SW480 (cell line): ENCODE measurements at places on chromosomes 7 and 10.
A peak's percentile ranks its signal among the peaks of the same experiment; 100 is the strongest.

DNA sequence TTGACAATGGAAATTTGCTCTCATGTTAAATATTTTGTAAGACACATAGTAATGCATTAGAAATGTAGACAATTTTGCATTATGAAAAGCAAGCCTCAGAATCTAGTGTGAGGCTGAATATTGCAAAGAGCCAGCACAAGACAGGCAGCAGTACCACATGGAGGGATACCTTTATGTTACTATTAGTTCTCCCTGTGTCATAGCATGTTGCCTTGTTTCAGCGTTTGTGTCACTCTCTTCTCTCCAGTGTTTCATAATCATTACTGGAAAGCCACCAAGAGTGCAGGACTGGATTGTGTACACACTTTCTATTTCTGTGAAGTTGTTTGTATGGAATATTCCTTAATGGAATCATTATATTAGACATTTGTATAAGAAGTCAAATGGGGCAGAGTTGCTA is 8.5 kb downstream of the AHR start:
- DNase-seq, result no peak

DNA sequence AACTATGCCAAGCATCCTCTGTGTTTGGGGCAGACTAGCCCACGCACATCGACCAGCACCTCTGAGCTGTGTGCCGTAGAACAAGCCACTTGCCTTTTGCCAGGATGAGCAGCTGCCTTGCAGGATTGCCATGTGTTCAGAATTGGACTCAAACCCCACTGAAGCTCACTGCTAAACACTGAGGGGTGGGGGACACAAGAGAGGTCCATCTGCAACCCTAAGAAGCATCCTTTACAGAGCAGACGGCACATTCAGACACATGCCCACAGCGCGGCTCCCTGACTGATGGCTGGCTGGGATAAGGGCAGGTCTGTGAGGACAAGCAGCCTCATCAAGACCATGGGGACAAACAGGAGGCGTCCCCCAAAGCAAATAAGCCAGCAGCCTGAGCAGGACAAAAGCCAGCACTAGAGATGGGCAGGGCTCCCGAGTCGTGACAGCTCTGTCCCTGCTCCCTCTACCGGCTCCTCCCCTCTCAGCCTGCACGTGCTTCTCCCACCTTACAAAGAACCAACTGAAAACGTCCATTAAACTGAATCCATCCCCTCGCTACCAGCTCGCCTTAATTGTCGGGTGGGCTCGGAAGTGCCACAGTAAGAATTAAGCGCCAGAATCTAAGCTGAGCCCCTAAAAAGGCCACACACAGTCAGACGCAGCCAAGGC is 114.2 kb downstream of the PRKAG2 start:
- no peak for DNase-seq

DNA sequence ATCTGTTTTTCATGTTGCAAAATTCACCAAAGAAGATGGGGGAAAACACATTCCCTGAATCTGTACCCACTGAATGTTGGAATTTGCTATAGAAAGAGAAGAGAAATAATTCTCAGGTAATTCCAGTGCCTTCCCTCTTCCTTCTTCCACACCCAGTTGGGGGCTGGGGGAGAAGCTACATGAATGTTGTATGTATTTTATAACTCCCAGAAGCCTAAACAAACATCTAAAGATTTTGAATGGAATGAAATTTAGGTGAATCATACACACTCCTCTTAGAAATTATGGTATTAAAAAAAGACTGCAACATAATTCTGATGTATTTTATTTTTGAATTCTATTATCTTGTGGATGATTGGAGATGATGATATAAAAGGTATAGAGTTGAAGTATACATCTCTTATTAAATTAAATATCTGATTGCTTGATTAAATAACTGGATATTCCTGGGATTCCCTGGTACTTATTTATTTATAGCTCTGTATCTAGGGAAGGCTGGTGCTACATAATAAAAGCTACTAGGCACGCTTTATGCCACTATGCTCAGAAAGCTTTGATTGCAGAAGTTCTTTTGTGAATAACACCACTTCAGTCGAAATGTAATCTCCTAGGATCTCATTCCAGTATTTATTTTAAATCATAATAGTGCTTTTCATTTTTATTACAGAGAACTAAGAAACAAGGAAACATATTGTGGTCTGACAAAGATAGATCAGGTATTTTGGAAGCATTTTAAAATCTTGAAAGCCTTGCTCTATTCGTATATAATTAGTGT is 98.5 kb downstream of the MCU start:
- DNase-seq, result no peak

DNA sequence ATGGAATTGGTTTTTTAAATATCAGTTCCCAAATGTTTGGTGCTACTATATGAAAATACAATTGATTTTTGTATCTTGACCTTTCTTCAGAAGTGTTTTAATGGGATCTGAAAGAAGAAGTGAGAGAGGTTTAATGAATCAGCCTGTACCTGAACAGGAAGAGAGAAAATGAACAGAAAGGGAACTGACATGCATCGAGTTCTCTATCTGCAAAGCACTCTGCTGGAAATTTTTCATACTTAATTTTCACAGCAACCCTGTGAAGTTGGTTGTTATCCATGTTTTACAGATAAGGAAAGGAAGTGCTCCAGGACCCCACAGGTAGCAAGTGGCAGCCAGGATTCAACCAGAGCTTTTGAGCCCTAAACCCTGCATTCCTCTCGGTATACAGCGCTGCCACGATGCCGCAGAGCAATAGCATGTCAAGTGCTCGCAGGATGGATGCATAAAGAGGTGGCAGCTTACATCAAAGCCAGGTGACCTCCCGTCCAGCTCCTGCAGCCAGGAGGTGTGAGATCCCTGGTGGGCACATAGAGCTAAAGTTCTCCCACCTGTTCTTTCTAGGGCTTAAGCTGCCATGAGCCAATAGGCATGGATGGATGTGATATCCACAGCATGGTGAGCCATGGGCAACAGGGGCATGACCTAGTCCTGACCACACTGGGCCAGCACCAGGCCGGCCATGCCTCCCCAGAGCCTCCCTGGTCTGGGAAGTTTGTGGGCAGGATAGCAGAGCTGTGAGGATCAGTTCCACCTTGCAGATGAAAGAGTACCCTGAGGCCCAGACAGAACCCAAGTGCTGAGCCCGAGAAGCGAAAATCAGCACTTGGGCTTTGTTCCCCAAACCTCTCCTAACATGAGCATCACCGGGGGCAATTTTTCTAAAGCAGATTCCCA is 57.2 kb downstream of the CALML3 start:
- no peak for DNase-seq

DNA sequence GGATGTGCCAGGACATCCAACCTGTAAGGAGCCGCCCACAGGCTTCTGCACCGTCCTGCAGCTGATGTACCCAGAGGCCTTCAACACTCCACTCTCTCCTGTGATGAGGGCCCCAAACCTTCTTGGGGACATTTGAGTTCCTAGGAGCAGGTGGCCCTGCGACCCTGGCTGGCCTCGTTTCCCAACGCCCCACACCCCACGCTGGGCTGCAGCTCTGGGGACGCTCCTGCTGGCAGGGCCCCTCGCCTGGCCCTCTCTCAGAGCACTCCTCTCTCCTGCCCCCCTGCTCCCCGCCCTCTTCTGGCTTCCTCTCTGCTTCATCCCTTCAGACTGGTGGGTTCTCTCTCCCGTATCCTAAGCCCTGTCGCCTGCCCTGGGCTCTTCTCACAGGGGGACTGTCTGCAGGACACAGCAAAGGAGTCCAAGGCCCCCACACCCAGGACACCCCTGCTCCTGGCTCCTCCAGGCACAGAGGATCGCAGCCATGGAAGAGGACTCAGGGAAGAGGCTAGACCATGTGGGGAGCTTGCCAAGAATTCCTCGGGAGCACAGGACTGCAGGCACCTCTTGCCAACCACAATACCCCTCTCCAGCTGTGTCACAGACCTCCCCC is 541.4 kb downstream of the TCERG1L start:
- no peak for DNase-seq

DNA sequence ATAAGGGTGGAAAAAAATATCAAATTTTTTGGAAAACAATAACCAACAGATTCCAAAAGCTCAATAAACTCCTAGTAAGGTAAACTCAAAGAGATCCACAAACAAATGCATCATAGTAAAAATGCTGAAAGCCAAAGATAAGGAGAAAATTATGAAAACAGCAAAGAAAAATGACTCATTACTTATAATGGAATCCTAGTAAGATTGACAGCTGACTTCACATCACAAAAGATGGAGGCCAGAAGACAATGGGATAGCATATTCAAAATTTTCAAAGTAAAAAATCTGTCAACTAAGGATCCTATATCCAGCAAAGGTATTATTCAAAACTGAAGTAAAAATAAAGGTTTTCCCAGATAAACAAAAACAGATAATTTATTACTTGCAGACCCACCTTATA is 183.4 kb upstream of the VIPR2 start:
- peak; percentile 9 for DNase-seq

GRCh38 chr7:11896663-11897062 is 64.7 kb upstream of the THSD7A start:
- DNase-seq, result no peak

GRCh38 chr7:156192921-156193320 is 380.7 kb upstream of the SHH start:
- peak; percentile 10 for DNase-seq

DNA sequence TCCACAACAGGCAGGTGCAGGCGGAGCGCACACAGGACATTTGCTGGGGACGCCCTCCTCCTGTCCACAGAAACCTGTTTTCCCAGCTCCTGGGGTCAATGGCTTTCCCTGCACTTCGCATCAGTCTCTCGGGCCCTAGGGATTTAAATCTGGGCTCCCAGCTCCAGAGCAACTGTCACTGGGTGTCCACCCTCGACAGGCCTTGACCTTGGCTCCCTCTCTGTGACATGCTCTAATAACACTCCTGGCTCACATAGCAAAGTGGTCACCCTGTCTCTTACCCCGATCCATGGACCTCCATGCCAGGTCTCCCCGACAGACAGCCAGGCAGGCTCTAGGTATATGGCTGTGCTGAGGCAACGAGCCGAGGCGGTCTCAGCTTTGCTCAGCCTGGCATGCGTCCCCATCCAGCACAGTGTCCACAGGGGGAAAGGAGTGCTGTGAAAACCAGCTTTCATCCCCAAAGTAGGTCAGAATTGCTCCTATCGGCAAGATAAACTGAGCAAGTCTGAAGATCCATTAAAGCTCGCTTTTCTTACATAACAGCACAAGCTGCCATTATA is 195.6 kb downstream of the TNS3 start:
- DNase-seq, result no peak

- DNase-seq, result peak; percentile 61
These were observed 495.4 kb upstream of the POM121L12 start for GRCh38 chr7:52540041-52540440.

DNA sequence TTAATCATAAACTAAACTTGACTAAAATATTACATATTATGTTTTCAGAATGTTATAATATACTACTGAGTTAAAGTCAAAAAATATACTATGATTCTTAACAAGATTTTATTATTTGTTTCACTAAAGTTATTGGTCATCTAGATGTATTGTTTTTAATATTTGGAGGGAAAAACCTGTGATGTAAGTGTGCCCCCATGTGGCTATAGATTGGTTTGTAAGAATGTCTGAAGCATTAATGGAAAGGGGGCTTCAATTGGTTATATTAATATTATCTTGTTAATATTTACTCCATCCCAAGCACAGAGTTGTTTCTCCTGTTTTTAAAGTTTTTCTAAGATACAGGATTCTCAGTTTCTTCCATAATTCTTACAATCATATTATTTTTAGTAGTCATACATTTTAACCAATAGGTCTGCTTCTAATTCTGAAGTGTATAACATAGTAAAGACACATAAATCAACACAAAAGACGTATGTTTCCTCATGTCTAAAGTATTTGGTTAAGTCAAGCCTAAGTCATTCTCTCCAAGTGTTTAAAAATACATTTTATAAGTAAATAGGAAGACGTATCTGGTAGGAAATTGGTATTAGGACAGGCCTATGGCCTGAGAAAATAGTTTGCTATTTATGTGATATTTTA is 58.0 kb downstream of the GNAT3 start:
- DNase-seq, result peak; percentile 46

- no peak for DNase-seq
These were observed 75.2 kb downstream of the CREB5 start for GRCh38 chr7:28487487-28487886.

- DNase-seq, result peak; percentile 69
These were observed 111.7 kb upstream of the CDK13 start for GRCh38 chr7:39838326-39838725.

- no peak for DNase-seq
These were observed 55.2 kb upstream of the SLC26A5 start for GRCh38 chr7:103501206-103501605.

DNA sequence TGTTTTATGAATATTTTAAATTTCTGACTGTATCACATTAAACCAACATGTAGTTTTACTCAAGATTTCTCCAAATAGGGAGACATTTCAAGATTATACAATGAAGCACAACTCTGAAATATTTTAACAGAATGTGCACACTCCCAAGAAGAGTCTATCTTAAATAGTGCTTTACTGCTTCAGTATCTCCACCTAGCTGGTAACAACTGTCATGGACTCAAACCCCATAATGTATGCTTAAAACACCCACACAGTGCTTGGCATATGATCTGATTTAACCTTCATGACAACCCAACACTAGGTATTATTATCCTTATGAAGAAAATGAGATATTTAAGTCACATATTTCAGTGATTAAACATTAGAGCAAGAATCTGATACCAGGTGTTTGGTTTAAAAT is 45.9 kb downstream of the ASZ1 start:
- DNase-seq, result no peak

GRCh38 chr7:144853542-144853941 is 17.7 kb upstream of the TPK1 start:
- no peak for DNase-seq

DNA sequence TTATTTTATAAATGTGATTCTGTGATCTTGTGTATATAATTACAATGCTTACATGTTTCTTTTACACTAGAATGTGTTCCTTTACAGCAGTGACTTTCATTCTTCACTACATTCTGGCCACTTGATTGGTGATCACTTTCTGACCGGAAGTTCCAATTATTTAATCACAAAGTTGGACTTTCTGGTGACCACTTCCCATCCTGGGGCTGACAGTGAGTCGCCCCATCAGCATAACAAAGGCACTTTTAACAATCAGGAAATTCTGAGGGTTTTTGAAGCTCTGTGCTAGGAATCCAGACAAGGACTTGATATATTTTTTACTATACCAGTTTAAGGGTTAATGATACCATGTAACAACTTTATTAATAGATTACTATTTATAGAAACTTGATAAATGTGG is 282.3 kb upstream of the KAT6B start:
- DNase-seq, result no peak

DNA sequence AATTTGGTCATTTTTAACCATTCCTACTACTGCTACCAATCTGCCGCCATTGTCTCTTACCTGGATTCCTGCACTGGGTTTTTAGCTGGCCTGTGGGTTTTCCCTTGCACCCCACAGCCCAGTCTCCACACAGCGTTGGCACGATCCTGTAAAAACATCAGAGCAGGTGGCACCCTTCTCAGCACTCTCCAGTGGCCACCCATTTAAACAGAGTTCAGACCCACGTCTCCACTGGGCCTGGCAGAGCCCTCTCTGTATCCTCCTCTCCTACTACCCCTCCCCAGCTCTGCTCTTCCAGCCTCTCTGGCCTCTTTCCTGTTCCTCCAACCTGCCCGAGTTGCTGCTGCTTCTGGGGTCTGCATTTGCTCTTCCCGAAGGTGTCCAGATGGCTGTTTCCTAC is 259.4 kb downstream of the SDK1 start:
- no peak for DNase-seq
